ENCODE measurements at places on chromosomes 6 and 20.
A peak's percentile ranks its signal among the peaks of the same experiment; 100 is the strongest.

DNA sequence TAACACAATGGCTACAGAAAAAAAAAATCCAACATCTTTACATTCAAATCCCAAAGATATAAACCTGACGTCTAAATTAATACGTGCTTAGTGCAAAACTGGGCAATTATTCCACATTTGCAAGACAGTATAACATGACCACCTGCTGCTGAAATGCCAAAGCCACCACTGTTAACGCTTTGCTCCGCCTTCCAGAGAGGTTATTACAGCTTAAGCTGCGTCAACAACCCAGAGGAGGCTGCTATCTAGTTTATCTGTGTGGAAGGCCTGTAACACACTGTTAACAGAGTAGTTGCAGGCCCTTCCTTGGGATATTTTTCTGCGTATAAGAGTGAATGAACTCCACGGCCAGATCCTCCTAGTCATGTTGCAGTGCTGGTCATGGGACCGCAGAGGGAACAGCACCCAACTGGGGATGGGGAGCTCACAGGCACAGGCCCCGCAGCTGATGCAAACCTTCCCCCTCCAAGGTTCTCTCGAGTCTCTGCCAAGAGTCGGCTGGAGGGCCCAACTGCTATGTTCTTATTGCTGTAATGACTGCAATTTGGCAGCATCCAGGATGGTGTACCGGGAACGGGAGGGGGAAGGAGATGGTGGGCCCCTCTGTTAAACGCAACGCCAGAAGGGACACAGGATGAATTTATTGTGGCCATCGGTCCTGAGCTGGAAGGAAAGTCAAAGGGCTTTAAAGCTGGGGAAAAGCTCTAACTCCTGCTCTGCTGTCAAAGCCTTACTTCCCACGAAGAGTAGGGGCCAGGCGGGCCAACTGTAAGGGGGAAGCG is 993 bp upstream of the NCOA7 start:
- DNase-seq = peak; percentile 38

DNA sequence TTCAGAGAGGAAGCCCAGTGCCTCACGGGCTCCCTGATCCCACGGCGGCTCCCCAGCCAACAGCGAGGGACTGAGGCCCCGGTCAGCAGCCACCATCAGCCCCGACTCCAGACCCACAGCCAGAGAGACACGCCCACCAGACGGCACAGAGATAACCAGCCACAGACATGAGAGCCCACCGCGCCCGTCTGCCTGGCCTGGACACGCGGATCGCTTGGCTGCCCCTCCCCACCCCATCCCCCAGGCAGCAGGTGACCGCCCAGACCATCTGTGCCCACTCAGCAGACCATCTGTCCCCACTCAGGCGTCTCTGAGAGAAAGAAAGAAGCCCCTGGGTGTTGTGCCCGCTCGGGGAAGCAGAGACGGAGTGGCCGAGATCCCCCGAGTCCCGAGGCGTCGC is 55.5 kb upstream of the CHRNA4 start:
- no peak for DNase-seq

GRCh38 chr6:20577173-20577688 is 43.0 kb downstream of the CDKAL1 start:
- DNase-seq = no peak

- peak; percentile 75 for DNase-seq
Measured at GRCh38 chr20:21505161-21505809, 8.6 kb downstream of the NKX2-2 start.

DNA sequence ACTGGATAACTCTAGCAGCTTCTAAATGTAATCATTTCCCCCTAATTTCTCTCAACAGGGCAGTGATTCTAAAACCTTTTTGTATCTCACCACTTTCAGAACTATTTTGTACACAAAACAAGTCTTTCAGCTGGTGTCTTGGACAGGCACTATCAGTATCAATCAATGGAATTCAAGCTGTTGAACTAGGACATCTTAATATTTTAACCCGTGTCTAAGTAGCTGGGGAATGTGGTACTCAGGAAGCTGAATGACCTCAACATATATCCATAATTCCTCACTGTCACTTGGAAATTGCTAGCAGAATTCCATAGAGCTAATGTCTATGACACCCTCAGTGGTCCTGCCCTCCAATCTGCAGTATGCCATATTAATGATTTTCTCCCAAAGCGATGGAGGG is 24.5 kb downstream of the ADAT2 start:
- DNase-seq = no peak

- DNase-seq = no peak
Measured at GRCh38 chr6:40380271-40380670, 206.9 kb downstream of the LRFN2 start.
